ENCODE measurements at places on chromosomes 3 and 15.

- DNase-seq: peak; percentile 76
Measured at GRCh38 chr15:41408234-41408641, 5.9 kb upstream of the NDUFAF1 start.

- DNase-seq: no peak
Measured at GRCh38 chr15:74027688-74028087, 33.2 kb downstream of the PML start.

GRCh38 chr3:143329567-143330211 is 210.1 kb downstream of the CHST2 start:
- DNase-seq: peak; percentile 58

DNA sequence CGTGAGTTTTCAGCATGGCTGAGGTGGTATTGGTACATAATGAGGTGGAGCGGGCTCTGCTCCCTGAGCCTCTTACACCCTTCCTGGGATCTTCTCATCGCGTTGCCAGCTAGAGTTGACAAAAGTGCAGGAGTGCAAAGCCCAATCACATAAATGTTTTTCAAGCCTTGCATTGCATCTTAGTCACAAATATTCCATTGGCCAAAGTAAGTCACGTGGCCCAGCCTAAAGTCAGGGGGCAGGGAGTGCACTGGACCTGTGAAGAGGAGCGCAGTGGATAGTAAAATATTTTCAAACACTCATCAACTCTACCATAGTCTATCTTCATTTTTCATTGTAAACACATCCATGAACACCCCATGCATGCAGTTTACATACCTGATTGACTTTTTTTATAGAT is 329.8 kb upstream of the NR2E3 start:
- DNase-seq: no peak

- DNase-seq: peak; percentile 48
Measured at GRCh38 chr15:100873029-100873677, 6.5 kb upstream of the ALDH1A3 start.

GRCh38 chr15:68666120-68666811 is 87.5 kb downstream of the CORO2B start:
- no peak for DNase-seq

GRCh38 chr15:19944261-19944888 is 597.2 kb downstream of the GOLGA6L6 start:
- peak; percentile 1 for DNase-seq

GRCh38 chr3:62882676-62883200 is 7.5 kb upstream of the CADPS start:
- no peak for DNase-seq

GRCh38 chr3:9808345-9809037 is 1.6 kb upstream of the TTLL3 start:
- DNase-seq: peak; percentile 59

DNA sequence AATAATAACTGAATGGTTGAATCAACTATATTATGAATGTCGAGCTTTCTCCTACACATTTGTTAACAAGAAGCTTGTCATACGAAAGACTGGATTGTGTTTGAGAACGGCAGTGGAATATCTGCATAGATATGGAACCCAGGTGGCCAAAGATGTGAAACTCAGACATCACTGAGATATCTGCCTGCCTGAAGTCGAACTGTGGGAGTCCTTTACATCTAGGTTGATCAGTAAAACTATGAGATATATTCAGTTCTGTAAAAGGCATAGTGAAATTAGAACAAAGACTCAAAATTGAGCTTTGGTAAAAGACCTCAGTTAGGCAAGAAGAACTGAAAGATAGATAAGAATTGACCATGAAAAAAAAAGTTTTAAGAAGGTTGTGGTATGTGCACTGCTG is 41.5 kb upstream of the TOP2B start:
- DNase-seq: no peak

DNA sequence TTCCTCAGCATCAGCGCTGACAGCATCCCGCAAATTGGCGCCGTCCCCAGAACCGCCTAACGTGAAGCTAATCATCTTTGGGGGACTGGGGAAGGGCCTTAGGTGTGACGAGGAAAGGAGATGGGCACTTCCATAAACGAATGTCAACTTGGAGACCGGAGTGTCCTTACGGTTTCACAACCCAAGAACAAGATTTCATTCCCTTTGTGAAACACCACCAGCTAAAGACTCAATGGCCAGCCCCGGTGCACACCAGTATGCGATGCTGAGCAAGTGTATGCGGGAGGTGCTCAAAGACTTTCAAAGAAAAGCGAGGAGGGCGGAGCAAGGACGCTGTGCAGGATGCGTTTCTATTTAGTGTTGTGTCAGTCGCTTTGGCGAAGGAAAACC is 759 bp upstream of the TTBK2 start:
- DNase-seq: no peak

- DNase-seq: no peak
Measured at GRCh38 chr3:175716446-175716845, 857.3 kb downstream of the NAALADL2 start.

DNA sequence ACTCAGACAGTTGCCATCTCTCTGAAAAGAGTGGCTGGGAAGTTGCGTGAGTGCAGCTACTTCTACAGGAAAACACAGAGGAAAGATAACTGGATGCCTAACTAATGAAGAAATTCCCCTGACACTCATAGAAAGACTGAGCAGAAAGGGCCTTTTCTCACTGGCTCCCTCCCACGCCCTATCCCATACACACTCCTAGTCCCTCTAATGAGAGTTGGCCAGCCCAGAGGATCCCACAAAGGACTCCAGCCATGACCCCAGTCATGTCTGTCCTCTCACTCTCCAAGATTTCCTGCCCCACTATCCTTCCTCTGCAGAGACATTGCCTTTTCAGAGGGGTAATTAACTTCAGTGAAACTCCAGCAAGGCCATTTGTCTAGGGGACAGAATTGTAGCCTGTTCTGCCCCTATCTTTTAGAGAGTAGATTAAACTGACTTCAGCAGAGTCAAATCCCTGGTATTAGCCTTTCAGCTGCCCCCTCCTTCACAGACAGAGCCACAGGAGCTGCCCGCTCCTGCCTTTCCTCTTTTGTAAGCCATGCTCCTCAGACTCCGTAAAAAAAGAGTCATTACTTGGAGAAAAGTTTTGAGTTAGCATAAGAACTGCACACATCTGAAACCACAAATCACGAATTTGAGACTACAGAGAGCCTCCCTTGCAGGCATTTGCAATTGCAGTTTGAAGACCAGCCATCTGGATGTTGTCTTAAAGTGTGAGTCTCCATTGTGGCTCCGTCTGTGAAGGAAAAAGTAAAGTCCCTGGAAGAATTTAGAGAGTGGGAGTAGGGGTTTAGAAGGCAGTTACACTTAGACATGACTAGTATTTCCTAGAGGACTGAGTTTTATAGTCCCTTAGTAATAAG is 129.1 kb upstream of the SEMA6D start:
- DNase-seq: peak; percentile 23

GRCh38 chr3:150348500-150348899 is 59.6 kb upstream of the TSC22D2 start:
- no peak for DNase-seq

DNA sequence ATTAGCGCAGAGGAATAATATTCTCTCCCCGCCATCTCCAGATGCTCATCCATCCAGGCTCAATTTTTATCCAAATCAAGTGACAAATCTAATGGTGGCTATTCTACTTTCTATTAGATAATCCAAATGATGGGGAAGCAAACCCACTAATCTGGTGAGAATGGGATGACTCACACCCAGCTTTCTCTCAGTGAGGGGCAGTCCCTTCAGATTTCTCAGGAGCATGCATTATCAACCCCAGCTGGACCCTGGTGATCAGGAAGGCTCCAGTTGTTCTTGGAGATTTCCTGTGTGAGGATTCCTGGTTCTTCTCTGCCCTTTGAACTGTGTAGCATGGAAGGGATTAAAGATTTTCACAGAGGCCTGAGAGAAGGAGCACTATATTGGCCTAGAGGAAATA is 358.0 kb downstream of the WDR72 start:
- DNase-seq: no peak

GRCh38 chr3:187662848-187663409 is 7.3 kb downstream of the SST start:
- no peak for DNase-seq

DNA sequence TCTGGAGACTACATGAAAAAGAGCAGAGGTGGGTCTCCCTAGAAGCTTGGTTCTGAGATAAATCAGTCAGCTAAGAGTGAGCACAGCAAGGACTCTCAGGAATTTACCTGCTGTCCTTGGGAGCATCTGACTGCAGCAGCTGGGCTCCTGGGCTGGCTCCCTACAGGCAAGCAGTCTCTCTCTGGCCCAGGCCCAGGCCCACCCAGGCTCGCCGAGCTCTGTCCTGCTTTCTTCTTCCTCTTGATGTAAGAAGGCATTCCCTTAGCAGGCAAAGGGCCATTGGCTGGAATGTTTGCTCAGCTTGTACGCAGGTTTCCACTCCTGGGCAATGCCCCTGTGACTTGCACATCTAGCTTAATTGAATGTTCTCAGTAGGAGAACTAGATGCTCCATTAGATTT is 4.3 kb upstream of the RBP2 start:
- peak; percentile 29 for DNase-seq

GRCh38 chr3:110815008-110815583 is 256.5 kb upstream of the NECTIN3 start:
- DNase-seq: no peak

- no peak for DNase-seq
Measured at GRCh38 chr3:110743202-110743601, 328.4 kb upstream of the NECTIN3 start.

DNA sequence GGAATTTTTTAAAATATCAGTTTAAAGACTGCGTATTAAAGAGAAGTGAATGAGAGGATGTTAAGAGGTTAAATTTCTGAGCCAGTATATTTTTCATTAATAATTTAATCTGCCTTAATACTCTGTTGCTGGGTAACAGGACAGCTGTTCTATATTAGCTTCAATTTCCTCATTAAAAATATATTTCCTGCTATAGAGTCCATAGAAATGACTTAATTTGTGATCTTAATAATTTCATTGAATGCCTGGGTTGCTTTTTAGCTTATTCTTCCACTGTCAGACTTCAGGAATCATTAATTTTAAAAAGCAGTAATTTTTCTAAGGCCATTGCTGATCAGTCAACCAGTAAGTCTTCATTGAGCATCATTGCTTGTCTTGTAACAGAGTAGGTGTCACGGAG is 129.0 kb downstream of the THSD4 start:
- DNase-seq: no peak

GRCh38 chr3:38545550-38545949 is 49.4 kb downstream of the EXOG start:
- DNase-seq: no peak

- no peak for DNase-seq
Measured at GRCh38 chr3:64178419-64178818, 46.8 kb downstream of the PRICKLE2 start.

DNA sequence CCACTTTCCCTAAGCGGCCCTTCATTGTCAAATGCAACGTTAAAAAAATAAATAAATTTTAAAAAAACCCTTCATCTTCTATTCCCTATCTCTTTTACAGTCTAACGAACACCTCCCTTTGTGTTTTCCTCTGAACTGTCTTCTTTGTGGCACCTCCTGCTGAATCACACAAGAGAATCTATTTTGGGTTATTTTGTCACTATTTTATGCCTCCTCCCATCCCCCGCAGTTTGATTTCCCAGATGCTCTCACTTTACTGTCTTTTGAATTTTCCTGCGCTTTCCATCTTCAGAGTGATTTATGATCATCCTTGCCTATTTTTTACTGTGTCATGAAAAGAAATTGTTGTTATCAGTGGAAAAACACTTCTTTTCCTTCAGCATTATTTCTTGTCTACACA is 32.5 kb downstream of the RYR3 start:
- no peak for DNase-seq

DNA sequence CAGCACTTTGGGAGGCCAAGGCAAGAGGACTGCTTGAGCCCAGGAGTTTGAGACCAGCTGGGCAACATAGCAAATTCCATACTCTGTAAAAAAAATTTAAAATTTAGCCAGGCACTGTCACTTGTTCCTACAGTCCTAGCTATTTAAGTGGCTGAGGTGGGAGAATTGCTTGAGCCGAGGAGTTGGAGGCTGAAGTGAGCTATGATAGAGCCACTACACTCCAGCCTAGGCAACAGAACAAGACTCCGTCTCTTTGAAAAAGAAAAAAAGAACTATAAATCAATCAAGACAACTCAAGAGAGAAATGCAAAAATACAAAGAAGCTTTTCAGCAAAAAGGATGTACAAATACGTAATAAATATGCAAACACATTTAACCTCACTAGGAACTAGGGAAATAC is 78.8 kb downstream of the TJP1 start:
- no peak for DNase-seq

DNA sequence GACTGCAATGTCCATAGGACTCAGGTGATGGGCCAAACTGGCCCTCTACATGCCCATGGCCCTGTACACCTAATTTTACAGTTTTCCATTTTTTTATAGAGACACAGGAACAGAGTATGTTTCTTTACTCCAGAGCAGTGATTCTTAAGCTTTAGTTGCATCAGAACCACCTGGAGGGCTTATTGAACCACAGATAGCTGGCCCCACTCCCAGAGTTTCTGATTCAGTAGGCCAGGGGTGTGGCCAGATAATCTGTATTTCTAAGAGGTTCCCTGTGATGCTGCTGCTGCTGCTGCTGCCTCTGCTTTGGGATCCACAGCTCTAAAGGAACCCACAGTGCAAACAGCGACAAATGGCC is 5.1 kb downstream of the RBP1 start:
- no peak for DNase-seq

DNA sequence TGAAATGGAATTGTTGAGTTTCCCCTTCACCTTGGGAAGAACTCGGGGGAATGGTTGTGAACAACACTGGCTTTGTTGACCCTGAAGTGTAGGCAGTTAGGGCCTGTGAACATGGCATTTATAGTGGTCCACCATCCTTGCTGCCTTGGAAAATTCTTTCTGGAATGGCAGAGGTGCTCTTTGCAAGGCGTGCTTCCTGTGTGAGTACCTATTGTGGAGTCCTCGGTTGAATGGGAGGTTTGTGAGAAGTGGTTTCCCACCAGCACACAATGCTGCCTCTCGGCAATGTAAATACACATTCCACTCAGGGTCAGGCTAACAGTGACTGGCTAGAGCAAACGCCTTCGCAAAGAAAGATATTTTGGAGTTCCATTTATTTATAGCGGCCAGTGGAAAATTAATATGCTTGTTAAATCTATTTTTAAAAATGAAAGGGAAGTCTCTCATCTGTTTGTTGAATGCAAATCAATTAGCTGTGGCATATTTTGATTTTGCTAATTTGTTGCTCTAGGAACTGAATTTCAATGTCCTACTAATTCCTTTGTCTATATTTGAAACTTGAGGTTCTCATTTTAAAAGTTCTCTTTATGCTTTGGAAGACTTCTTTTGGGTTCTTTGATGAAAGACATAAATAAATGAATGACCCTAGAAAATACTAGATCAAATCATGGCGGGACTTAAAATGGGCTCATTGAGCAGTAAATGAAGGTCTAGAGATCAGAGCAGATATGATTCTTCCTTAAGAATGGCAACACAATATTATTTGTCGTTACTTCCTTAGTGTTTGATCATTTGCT is 59.5 kb downstream of the FNDC3B start:
- peak; percentile 69 for DNase-seq

- no peak for DNase-seq
Measured at GRCh38 chr3:14280326-14280725, 101.7 kb downstream of the LSM3 start.
